ENCODE measurements at places on chromosomes 2 and 18.

- no peak for DNase-seq
Observed at GRCh38 chr18:48721312-48721711, 182.5 kb downstream of the CTIF start.

DNA sequence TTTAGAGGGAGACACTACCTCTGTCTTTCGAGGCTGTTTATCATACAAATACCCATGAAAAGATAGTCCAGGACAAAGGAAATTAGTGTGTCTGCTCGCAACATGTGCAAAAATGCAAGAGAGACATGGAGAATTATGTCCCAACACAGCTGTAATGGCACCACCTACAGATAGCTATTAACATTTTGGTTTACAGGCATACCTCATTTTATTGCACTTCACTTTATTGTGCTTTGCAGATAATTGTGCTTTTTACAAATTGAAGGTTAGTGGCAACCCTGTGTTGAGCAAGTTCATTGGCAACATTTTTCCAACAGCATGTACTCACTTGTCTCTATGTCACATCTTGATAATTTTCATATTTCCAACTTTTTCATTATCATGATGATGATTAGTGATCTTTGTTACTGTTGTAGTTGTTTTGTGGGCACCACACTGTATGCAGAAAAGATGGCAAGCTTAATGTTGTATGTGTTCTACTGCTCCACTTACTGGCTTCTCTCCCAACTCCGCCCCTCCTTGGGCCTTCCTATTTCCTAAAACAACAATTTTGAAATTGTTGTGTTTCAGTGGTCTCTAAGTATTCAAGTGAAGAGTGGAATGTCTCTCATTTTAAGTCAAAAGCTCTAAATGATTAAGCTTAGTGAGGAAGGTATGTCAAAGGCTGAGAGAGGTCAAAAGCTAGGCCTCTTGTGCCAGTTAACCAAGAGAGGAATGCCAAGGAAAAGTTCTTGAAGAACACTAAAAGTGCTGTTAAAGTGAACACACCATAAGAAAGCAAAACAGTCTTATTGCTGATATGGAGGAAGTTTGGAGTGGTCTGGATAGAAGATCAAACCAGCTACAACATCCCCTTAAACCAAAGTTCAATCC, 52.0 kb downstream of the ANKRD12 start:
- no peak for DNase-seq

GRCh38 chr2:3459185-3460015, 59.9 kb downstream of the ADI1 start:
- DNase-seq = no peak

DNA sequence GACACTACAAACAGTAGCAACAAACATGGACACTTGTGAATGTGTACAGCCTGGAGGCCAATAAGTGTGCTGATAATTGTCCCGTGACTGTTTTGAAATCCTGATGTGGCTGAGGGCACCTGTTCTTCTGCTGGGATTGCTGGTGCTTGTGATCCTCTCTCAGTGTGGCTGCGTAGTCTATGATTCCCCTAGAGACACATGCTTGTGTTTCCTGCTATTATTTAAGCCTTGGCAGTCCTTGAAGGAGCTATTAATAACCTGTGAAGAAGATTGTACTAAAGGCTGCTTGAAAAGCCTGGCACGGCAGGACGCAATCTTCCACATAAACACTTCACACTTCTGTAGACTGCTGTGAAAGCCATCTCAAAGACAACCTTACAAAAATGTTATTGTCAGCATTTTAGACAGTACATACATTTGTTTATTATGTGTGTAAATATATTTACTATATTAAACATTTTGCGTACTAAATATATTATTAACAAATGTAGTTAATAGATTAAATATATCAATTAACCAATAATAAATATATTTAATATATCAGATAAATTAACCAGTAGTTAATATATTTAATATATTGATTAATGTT, 71.4 kb downstream of the GALR1 start:
- no peak for DNase-seq

DNA sequence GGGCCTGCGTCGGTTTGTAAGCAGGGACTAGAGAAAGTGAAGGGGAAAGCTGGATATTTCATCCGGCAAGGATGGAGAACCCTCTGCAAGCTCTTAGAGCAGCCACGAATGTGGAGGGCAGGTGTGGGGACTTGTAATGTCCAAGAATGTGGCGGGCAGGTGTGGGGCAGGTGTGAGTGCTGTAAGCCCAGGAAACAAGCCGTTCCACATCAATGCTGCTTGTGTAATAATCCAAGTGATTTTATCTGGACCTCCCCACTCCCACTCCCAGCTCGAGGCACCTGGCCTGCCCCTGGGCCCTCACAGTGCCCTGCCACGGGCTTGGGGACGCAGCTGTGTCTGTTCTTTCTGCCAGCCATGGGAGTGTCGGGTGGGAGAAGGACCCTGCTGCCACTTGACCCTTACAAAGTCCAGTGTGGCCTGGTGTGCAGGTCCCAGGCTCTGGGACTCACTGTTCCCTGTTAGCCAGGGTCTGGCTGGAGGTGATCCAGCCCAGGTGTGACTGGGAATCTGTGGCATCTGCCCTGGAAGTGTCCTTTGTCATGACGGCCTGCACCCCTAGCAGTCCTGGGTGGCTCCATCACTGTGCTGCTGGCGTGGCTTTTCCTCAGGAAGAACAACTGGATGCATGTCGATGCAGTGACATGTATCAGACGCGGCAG, 42.8 kb downstream of the SOX11 start:
- DNase-seq = no peak

Measured in activated CD8-positive, alpha-beta memory T cell treated with anti-CD3 and anti-CD28 coated beads for 48 hours (primary cell).